ENCODE measurements at places on chromosomes 7 and 10.

- no peak for DNase-seq
Observed at GRCh38 chr7:147014286-147014955, 897.8 kb downstream of the CNTNAP2 start.

GRCh38 chr10:71482620-71483019 is 85.9 kb downstream of the CDH23 start:
- DNase-seq = no peak

- no peak for DNase-seq
Observed at GRCh38 chr10:98676895-98677294, 230.2 kb upstream of the HPS1 start.

GRCh38 chr7:14446829-14447228 is 455.7 kb downstream of the DGKB start:
- DNase-seq = no peak

DNA sequence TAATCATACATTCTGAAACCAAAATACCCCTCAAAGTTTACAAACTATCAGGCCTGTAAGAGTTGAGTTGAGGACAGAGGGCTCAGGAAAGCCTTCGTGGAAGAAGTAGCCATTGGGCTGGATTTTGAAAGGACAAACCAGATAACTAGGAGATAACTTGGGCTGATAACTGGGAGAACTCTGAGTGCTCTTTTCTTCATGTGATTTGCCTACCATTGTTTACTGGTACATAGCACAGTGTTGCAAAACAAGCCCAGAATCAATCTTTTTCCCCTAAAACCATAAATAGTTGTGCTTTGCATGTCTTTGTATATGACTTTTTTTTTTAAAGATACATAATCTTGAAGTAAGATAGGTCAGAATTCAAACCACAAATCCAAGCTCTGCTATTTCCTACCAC is 106.7 kb upstream of the ITGB1 start:
- peak; percentile 10 for DNase-seq
